ENCODE measurements at places on chromosomes 6 and 20.

GRCh38 chr6:130760006-130760405, 67.2 kb upstream of the SMLR1 start:
- H3K27ac ChIP-seq = no peak overlapping the region
- no peaks in the 10 kb centered on the region for H3K36me3 ChIP-seq
- no peak overlapping the region for H3K4me3 ChIP-seq
- H3K27me3 ChIP-seq = no peaks in the 10 kb centered on the region

- H3K27me3 ChIP-seq = no peaks in the 10 kb centered on the region
- no peak for DNase-seq
- peaks cover 10% of the 10 kb centered on the region for H3K36me3 ChIP-seq
- H3K4me1 ChIP-seq = peaks cover 6% of the 10 kb centered on the region
- H3K4me3 ChIP-seq = no peak overlapping the region
Observed at GRCh38 chr6:21604081-21604480, 10.5 kb downstream of the SOX4 start.

- H3K27me3 ChIP-seq = no peaks in the 10 kb centered on the region
- no peaks in the 10 kb centered on the region for H3K36me3 ChIP-seq
- no peaks in the 10 kb centered on the region for H3K4me1 ChIP-seq
- DNase-seq = no peak
- H3K4me3 ChIP-seq = no peak overlapping the region
- no peak overlapping the region for H3K27ac ChIP-seq
Observed at GRCh38 chr6:140269591-140270165, 895.2 kb upstream of the CITED2 start.

DNA sequence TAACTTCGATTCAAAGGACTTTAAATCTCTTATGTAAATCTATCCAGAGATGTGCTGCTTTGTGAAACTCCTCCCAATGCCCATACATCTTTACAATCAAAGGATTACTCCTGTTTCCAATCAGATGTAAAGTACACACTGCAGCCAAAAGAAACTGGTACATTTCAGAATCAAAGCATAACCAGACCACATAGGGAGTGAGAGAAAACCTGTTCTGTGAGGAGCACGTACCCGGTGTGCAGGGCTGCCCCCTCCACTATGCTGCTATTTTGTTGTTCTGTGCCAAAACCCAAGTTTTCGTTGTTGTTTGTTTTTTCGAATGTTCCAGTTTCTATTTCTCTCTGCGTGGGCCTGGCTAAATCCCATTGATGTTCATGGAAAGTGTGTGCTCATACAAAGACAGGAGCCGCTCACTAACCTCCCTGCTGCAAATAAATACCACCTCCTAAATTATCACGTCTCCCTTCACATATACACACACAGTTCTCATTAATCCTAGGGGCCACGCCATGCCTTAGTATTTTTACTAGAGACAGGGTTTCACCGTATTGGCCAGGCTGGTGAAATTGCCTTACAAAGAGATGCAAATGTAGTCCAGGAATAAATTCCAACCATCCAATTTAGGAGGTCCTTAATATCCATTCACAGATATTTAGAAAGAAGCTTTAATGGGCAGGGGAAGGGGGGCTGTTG, 52.9 kb downstream of the ATP9A start:
- peak overlapping the region; percentile 1 for H3K27ac ChIP-seq
- no peak for DNase-seq
- H3K4me1 ChIP-seq = no peaks in the 10 kb centered on the region
- no peak overlapping the region for H3K4me3 ChIP-seq

- no peak for DNase-seq
- H3K4me1 ChIP-seq = no peaks in the 10 kb centered on the region
- H3K27me3 ChIP-seq = no peaks in the 10 kb centered on the region
- H3K4me3 ChIP-seq = no peak overlapping the region
- no peaks in the 10 kb centered on the region for H3K36me3 ChIP-seq
- H3K27ac ChIP-seq = no peak overlapping the region
Observed at GRCh38 chr6:85494547-85495536, 45.0 kb downstream of the NT5E start.

- H3K36me3 ChIP-seq = no peaks in the 10 kb centered on the region
- H3K27ac ChIP-seq = no peak overlapping the region
- no peak for DNase-seq
- no peaks in the 10 kb centered on the region for H3K4me1 ChIP-seq
- no peaks in the 10 kb centered on the region for H3K27me3 ChIP-seq
- no peak overlapping the region for H3K4me3 ChIP-seq
Observed at GRCh38 chr6:160217073-160217472, 41.5 kb downstream of the SLC22A2 start.

DNA sequence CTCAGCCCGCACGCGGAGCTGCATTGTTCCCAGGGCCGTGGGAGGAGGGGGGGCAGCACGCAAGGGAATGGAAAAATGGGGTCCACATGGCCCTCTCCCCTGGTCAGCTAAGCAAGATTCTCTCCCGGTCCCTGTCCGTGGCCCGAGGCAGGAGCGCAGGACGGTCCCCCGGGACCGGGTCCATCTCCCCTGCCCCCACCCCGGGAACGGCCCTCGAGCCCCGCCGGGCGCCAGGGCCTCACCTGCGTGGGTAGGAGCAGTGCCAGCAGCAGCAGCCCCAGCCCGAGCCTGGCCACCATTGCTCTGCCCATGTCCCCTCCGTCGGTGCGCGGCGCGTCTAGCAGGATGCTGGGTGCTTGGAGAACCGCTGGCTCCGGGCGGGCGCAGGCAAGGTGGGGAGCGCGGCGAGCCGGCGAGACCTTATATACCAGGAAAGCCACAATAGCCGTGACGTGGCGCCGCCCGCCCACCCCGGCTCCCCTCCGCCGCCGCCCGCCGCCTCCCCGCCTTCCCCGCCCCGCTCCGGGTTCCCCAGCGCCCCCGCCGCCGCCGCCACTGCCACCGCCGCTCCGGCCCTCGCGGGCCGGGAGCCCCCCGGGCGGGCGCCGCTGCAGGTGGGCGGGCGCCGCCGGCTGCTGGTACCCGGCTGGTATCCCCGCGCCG, at the start of gene CD24:
TSS of gene CD24 (minus strand) at position 394 of the 663 bp plus-strand sequence. CDS start at position 311, 83 bp downstream.
- H3K36me3 ChIP-seq = no peaks in the 10 kb centered on the region
- peak; percentile 12 for DNase-seq
- no peak within 1 kb of the TSS for H3K27ac ChIP-seq
- H3K27me3 ChIP-seq = peaks cover 67% of the 10 kb centered on the region
- H3K4me1 ChIP-seq = no peaks in the 10 kb centered on the region
- H3K4me3 ChIP-seq = peak within 1 kb of the TSS; percentile 10

DNA sequence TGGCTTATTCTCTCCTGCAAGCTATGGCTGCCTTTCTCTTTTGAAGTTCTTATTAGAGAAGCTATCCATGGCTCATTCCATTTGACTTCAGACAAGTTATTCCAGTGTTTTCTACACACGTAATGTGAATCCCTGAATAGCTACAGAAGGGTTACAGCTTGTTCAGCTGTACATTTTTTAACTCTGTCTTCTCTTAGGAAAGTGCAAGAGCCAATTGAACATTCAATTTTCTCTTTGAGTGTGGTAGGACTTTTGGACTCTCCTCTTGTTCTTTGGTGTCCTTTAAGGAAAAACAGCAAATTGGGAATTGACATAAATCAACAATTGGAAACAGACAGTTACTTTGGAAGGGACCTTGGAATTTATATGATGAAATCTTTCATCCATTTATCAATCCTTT, 125.8 kb downstream of the EPM2A start:
- no peaks in the 10 kb centered on the region for H3K27me3 ChIP-seq
- H3K4me1 ChIP-seq = no peaks in the 10 kb centered on the region
- no peak overlapping the region for H3K27ac ChIP-seq

DNA sequence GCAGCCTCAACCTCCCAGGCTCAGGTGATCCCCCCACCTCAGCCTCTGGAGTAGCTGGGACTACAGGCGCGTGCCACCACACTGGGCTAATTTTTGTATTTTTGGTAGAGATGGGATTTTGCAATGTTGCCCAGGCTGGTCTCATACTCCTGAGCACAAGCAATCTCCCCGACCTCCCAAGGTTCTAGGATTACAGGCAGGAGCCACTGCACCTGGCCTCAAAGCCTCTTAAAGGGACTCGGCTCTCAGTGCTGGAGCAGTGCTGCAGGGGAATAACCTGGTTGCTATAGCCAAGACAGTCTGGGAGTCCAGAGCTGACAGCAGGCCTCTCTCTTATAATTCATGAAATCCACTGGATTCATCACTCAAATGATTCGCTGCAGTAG, 17.0 kb downstream of the GHRH start:
- H3K36me3 ChIP-seq = peaks cover 45% of the 10 kb centered on the region
- H3K4me1 ChIP-seq = no peaks in the 10 kb centered on the region
- no peaks in the 10 kb centered on the region for H3K27me3 ChIP-seq
- DNase-seq = no peak
- H3K27ac ChIP-seq = no peak overlapping the region
